Naive B cell (primary cell): ENCODE measurements at places on chromosomes 12 and 14. TPM values are rescaled to one million over a fixed set of nuclear protein-coding genes. Genes with fewer than 3 reads are reported as not detected.

FOXG1 gene
- polyA plus RNA-seq, result not detected

FGF6 gene
- polyA plus RNA-seq, result not detected

TAS2R30 gene
- polyA plus RNA-seq, result not detected

LRRC10 gene
- polyA plus RNA-seq, result not detected

ENDOU gene
- not detected for polyA plus RNA-seq

GRCh38 chr12:100926669-100927248 is 132.2 kb downstream of the ANO4 start:
- no peaks in the 10 kb centered on the region for H3K27me3 ChIP-seq
- no peak overlapping the region for H3K4me3 ChIP-seq
- no peak overlapping the region for H3K27ac ChIP-seq
- no peaks in the 10 kb centered on the region for H3K4me1 ChIP-seq
- DNase-seq, result no peak
- no peaks in the 10 kb centered on the region for H3K36me3 ChIP-seq

GRCh38 chr14:52032204-52032801 is 36.6 kb downstream of the NID2 start:
- no peak overlapping the region for H3K27ac ChIP-seq
- H3K36me3 ChIP-seq, result no peaks in the 10 kb centered on the region
- H3K27me3 ChIP-seq, result peaks cover 6% of the 10 kb centered on the region
- no peak for DNase-seq
- H3K4me3 ChIP-seq, result no peak overlapping the region
- no peaks in the 10 kb centered on the region for H3K4me1 ChIP-seq
